ENCODE measurements at places on chromosomes 7 and 10.

GRCh38 chr7:12888717-12889116 lies 201.3 kb downstream of the ARL4A start:
- no peak for DNase-seq

- DNase-seq = no peak
Observed at GRCh38 chr7:90777041-90777440, 180.9 kb downstream of the CDK14 start.

- no peak for DNase-seq
Observed at GRCh38 chr7:70487428-70487827, 644.5 kb upstream of the GALNT17 start.

- no peak for DNase-seq
Observed at GRCh38 chr7:74262639-74263398, 8.6 kb upstream of the RFC2 start.

GRCh38 chr7:43619213-43620012 lies 36.5 kb downstream of the STK17A start:
- no peak for DNase-seq

DNA sequence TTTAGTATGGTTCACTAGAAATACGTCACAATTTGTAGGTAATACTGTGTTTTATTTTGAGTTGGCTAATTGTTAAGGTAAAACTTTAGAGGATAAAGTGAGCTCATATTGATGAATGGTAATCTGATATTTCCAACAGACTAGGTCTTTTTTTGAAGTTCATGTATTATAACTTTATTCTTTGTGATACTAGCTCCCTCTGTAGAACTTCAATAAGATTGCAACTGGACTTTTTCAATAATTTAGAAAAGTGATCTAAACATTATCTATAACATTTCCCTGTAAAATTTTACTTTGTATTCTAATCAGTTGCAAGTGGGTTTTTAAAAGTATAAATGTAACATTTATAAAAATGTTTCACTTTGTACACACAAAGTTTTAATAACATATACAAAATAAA lies 83.5 kb downstream of the ADK start:
- DNase-seq = no peak

DNA sequence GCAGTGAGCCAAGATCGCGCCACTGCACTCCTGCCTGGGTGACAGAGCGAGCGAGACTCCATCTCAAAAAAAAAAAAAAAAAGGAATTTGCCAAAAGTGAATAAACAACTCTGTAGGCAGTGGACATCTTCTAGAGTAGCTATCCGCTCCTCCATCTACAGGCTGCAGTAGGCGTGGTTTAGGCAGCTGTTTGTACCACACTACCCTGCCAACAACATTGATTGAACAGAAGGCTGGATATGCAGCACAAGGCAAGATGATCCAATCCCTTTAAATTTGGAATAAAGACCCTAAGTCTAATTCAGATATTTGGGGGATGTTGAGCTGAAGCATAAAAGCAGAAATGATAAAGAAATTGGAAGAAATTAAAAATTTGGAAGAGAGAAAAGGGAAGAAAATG lies 141.6 kb downstream of the TES start:
- DNase-seq = no peak

- DNase-seq = no peak
Observed at GRCh38 chr7:40525764-40526163, 391.0 kb downstream of the SUGCT start.

GRCh38 chr7:65731562-65732035 lies 141.3 kb upstream of the VKORC1L1 start:
- peak; percentile 25 for DNase-seq

- DNase-seq = no peak
Observed at GRCh38 chr10:113027574-113028455, 77.8 kb downstream of the TCF7L2 start.

DNA sequence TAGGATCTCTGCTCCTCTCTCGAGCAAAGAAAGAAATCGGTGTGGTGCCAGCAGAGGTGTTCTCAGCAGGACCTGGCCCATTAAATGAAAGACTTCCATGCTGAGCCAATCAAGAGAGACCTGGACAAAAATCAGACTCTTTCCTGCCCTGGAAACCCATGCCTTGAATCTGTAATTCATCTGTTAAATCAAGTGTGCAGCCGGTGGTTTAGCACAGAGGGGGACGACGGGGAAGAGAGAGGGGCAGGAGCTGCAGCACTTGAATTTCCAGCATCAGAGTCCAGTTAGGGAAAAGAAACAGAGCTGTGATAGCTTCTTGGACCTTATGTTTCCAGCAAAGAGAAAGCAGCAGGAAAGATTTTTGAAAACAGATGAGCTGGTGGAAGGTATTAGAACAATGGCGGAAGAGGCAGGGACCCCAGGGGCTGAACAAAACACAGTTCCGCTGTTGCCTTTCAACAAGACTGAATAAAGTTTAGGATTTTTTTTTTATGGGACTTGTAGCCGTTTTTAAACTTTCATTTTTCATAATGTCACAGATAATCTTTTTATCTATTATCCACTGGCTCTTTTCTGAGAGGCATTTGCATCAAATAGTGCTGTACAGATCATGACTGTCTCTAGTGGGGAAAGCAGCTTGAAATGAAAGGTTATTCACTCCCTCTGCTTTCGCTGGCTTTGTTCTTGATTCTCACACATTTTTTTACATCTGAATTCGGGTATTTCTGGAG lies 543.6 kb upstream of the GALNT17 start:
- DNase-seq = no peak

- DNase-seq = no peak
Observed at GRCh38 chr7:28407651-28408050, 4.7 kb upstream of the CREB5 start.

GRCh38 chr7:27771111-27771510 lies 31.1 kb downstream of the TAX1BP1 start:
- no peak for DNase-seq

GRCh38 chr7:73565675-73566340 lies 8.3 kb upstream of the BCL7B start:
- no peak for DNase-seq

Measured in CD4-positive, alpha-beta T cell treated with Interleukin-17A for 4 hours (primary cell).